T follicular helper cell (primary cell): ENCODE measurements at places on chromosomes 3 and 15.

GRCh38 chr3:151008699-151009098, 36.2 kb upstream of the CLRN1 start:
- no peak for DNase-seq

DNA sequence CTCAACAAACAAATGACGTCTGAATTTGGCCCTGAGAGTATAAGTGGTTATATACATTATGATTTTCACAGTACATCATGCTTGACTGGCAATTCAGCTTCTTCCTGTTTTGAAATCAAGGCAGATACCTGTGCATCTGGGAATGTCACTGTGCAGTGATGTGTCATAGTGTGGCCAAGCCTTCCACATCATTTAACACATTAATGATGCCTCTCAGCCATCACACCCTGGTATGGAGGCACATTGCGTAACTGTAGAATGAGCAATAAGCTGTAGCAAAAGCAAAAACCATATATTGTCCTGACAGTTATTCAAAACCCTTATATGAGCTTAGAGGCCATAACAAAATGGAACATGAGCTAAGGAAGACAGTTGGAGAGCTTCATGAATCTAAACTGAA, 246.0 kb downstream of the EPHA3 start:
- DNase-seq: no peak

- no peak for DNase-seq
Measured at GRCh38 chr3:59308684-59309083, 258.9 kb upstream of the CFAP20DC start.

- no peak for DNase-seq
Measured at GRCh38 chr3:61407397-61407796, 154.0 kb upstream of the PTPRG start.

GRCh38 chr3:172658344-172659245, 52.3 kb downstream of the NCEH1 start:
- no peak for DNase-seq

- no peak for DNase-seq
Measured at GRCh38 chr3:183254487-183255347, 1.7 kb downstream of the B3GNT5 start.

- no peak for DNase-seq
Measured at GRCh38 chr3:130844462-130844861, 49.4 kb upstream of the ATP2C1 start.

DNA sequence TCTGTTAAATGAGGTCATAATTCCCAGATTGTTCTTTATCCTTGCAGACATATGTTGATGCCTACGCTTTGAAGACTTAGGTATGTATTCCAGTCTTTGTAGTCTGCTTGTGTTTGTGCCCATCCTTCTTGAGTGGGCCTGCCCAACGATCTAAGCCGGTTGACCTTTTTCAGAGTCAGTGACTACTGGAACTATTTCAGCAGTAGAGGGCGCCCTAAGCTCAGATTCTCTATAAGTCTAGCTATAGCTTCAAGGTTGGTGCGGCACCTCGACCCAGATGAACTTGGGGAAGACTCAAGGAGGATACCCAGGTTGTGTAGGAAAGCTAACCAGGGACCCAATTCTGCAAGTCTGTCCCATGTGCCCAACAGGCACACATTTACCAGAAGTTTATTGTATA, 228.8 kb upstream of the PPP2R3A start:
- DNase-seq: no peak

DNA sequence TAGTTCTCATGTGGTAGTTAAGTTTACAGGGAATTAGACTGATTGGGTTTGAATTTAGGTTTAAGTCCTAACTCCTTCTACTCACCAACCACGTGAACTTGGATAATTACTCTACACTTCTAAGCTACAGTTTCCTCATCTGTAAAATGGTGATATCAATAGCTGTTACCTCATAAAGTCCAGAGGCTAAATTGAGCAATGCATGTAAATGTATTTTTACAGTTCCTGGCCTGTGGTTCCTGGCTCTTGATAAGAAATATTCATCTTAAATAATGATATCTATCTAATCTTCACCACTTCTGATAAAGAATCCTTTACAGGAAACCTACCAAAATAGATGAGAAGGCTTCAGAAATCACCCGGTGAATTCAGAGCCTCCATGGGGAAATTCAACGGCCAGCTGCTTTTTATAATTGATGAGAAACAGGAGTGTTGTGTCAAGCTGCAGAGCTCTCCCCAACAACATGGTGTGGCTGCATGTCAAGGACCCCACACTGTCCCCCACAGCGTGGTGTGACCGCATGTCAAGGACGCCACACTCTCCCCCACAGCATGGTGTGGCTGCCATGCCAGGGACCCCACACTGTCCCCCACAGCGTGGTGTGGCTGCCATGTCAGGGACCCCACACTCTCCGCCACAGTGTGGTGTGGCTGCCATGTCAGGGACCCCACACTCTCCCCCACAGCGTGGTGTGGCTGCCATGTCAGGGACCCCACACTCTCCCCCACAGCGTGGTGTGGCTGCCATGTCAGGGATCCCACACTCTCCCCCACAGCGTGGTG, 80.8 kb upstream of the PEX5L start:
- DNase-seq: no peak

DNA sequence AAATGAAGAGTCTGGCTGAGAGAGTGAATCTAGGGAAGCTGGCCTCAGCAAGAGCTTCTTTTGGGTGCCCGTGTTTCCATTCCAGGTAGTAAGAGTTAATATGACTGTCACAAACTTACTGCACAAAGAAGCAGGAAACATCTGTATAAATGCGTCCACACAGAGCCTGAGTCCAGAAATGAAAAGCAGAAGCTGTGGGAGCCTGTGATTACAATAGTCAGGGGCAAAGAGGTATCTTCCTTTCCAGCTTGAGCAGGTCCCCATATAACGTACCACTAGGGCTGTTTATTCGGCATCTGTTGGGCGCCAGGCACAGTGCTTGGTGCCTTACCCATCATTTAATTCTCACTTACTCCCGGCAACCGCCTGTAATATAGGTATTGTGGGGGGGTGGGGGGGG, 40.5 kb upstream of the B3GNT5 start:
- no peak for DNase-seq

- DNase-seq: no peak
Measured at GRCh38 chr3:143207338-143207961, 87.9 kb downstream of the CHST2 start.

DNA sequence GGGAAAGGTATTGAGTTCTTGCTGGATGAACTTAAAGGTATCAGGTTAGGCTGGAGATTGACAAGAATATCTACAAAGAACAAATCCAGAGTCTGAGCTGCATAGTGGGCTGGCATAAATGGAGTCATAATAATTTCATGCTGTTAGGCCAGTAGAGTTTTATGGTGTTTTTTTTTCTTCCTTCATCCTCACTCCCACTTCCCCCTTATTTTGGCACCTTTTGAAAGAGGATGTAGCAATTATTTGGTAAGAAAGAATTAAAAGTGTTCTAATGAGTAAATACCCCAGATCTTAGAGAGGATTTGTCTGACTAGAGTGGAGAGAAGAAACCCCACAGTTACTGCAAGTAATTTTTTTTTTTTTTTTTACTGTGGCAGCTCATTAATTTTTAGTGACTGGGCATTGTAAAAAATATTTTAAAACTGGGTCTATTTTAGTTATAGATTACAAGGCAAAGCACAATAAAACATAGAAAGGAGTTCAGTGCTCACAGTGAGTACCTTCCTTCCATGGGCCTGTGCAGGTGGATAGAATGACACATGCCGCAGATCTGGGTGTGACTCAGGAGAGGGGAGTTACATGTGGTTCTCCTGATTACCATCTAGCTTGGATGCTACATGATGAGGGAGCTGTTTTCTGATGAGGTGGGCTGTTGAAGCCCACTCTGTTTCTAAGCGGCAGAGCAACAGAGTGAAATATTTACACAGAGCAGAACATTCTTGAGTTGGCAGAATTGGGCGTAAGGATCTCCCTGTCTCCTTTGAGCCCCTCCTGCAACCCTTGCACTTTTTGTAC, 5.3 kb downstream of the EDEM1 start:
- no peak for DNase-seq

GRCh38 chr15:85010386-85011159, 28.9 kb downstream of the PDE8A start:
- DNase-seq: no peak

GRCh38 chr3:37599779-37600178, 261.9 kb upstream of the CTDSPL start:
- no peak for DNase-seq
